ENCODE measurements at places on chromosomes 4 and X. TPM values are rescaled to one million over a fixed set of nuclear protein-coding genes. Genes with fewer than 3 reads are reported as not detected.
A peak's percentile ranks its signal among the peaks of the same experiment; 100 is the strongest.

- peak; percentile 71 for DNase-seq
These were observed 517.1 kb upstream of the ZFP42 start for GRCh38 chr4:187478292-187479140.

Gene HPSE
- total RNA-seq, result 6.5 TPM

DNA sequence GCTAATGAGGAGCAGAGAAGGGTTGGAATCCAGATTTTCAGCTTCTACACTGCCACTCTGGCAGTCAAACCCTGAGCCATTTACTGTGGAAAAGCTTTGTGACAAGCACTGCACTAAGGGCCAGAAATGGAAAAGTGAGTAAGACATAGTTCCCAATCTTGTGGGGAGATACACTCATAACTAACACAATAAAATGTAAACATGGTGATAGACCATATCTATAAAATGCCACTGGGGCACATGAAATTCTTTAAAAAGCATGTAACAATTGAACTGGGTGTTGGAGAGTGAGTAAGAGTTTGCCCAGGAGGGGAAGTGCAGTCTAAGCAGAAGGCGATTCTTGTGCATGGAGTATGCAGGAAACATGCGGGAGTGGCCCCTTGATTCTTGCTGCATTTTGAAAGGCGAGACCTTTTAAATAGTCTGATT, 32.0 kb upstream of the ANXA5 start:
- DNase-seq, result no peak

- no peak for DNase-seq
These were observed 187.4 kb downstream of the SOX3 start for GRCh38 chrX:140317462-140317861.
